ENCODE measurements at places on chromosomes 5 and 9. TPM values are rescaled to one million over a fixed set of nuclear protein-coding genes. Genes with fewer than 3 reads are reported as not detected.

GRCh38 chr5:37568018-37568753, 189.1 kb downstream of the WDR70 start:
- no peaks in the 10 kb centered on the region for H3K27me3 ChIP-seq
- H3K36me3 ChIP-seq = no peaks in the 10 kb centered on the region
- H3K4me1 ChIP-seq = peaks cover 18% of the 10 kb centered on the region
- no peak overlapping the region for H3K27ac ChIP-seq
- no peak for DNase-seq

- H3K27me3 ChIP-seq = no peaks in the 10 kb centered on the region
- H3K4me3 ChIP-seq = no peak overlapping the region
- no peak overlapping the region for H3K27ac ChIP-seq
- H3K4me1 ChIP-seq = no peaks in the 10 kb centered on the region
Observed at GRCh38 chr5:96901384-96901783, 25.1 kb downstream of the ERAP2 start.

The GFI1B gene
- not detected for total RNA-seq

The ALDH1A1 gene
- 87.7 TPM for total RNA-seq

The TNFSF8 gene
- not detected for total RNA-seq

DNA sequence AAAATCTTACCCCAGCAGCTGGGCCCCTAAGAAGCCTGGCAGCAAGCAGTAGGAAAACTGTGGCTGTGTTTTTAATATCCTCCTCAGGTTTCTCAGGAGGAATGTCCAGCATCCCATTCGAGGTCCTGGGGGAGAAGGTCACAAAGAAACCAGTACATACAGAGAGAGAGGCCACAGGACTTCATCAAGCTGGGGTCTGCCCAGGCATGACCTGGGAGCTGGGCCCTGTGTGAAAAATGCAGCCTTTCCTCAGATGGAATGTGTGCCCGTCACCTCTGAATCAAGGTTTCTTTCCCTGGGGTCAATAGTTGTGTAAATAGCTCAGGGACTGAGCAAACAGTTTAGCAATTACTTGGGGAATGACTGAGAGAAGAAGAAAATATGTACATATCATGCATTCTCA, 33.9 kb upstream of the RAD23B start:
- H3K36me3 ChIP-seq = no peaks in the 10 kb centered on the region
- peak overlapping the region; percentile 3 for H3K27ac ChIP-seq
- H3K4me1 ChIP-seq = peaks cover 53% of the 10 kb centered on the region
- H3K4me3 ChIP-seq = no peak overlapping the region

The PTGDS gene
- 17.8 TPM for total RNA-seq

The CTSV gene
- 0.33 TPM for total RNA-seq

GRCh38 chr9:19431361-19432171, 22.8 kb downstream of the ACER2 start:
- H3K4me3 ChIP-seq = no peak overlapping the region
- H3K36me3 ChIP-seq = peaks cover 2% of the 10 kb centered on the region
- H3K4me1 ChIP-seq = peaks cover 5% of the 10 kb centered on the region
- peak overlapping the region; percentile 23 for H3K27ac ChIP-seq
- no peaks in the 10 kb centered on the region for H3K27me3 ChIP-seq
- DNase-seq = peak; percentile 32

DNA sequence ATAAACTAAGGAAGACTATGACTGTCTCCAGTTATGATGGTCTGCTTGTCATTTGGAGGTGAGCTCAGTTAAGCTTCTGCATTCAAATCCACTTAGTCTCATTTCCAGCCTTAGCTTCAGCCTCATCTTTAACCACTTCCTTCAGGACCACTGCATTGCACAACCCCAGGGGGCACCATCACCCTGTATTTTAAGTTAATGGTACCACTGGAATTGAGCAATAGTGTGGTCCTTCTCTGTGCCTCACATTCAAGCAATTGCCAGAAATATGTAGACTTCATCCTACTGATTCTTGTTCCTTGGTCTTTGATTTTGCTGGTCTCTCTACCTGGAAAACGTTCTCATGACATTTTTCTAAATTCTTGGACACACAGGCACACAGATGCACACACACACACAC, 131.5 kb upstream of the PTPN3 start:
- no peak overlapping the region for H3K4me3 ChIP-seq
- no peaks in the 10 kb centered on the region for H3K27me3 ChIP-seq
- H3K27ac ChIP-seq = no peak overlapping the region

The CD72 gene
- total RNA-seq = 3.9 TPM

The TRIM23 gene
- total RNA-seq = 17.5 TPM

- H3K4me1 ChIP-seq = no peaks in the 10 kb centered on the region
- no peak for DNase-seq
- H3K27me3 ChIP-seq = no peaks in the 10 kb centered on the region
- H3K36me3 ChIP-seq = no peaks in the 10 kb centered on the region
- no peak overlapping the region for H3K27ac ChIP-seq
Observed at GRCh38 chr5:31767335-31768031, 128.6 kb downstream of the PDZD2 start.

DNA sequence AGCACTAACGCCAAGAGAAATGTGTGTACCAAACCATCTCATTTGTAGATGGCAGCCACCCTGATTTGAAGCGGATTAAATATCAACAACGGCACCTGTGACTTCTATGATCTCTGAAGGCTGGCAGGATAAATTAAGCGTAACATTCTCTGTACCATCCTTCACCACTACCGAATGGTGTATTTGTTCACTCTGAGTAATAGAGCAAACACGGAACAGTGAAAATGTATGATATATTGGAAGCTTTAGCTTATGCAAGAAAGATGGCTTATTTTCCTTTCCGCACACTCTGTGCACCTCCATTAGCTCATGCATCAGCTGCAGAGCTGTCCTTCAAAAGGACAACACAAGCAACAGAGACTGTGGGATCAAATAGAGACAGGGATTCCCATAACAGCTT, 431.1 kb downstream of the PRELID2 start:
- H3K4me3 ChIP-seq = no peak overlapping the region
- H3K27me3 ChIP-seq = no peaks in the 10 kb centered on the region
- H3K36me3 ChIP-seq = no peaks in the 10 kb centered on the region
- H3K4me1 ChIP-seq = no peaks in the 10 kb centered on the region
- H3K27ac ChIP-seq = no peak overlapping the region
- no peak for DNase-seq

DNA sequence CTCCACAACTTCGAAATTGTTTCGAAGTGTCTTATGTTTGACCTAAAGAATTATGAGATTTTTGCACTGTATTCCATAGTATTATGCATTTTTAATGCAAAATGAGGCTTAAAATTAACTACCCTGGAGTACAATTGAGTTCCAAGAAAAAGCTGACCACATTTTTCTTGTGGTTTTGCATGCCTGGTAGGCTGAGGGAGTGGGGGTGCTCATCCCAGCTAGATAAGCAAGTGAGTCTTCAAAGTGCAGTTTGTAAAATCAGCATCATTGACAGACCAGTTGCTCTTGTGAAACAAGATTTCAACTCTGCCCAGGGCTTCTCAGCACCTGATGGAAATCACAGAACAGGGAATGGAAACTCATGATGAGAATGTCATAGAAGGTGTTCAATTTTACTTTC, 17.0 kb upstream of the NDUFS4 start:
- no peaks in the 10 kb centered on the region for H3K36me3 ChIP-seq
- no peak for DNase-seq
- no peak overlapping the region for H3K27ac ChIP-seq
- H3K4me1 ChIP-seq = no peaks in the 10 kb centered on the region

- H3K27ac ChIP-seq = no peak overlapping the region
- H3K4me3 ChIP-seq = no peak overlapping the region
- no peaks in the 10 kb centered on the region for H3K27me3 ChIP-seq
- DNase-seq = no peak
- no peaks in the 10 kb centered on the region for H3K36me3 ChIP-seq
- no peaks in the 10 kb centered on the region for H3K4me1 ChIP-seq
Observed at GRCh38 chr9:93822229-93822628, 132.9 kb downstream of the BARX1 start.

GRCh38 chr5:111726986-111727385, 30.0 kb downstream of the NREP start:
- no peak overlapping the region for H3K4me3 ChIP-seq
- H3K36me3 ChIP-seq = no peaks in the 10 kb centered on the region
- H3K27ac ChIP-seq = no peak overlapping the region
- H3K4me1 ChIP-seq = peaks cover 9% of the 10 kb centered on the region

GRCh38 chr5:1538276-1538675, 14.5 kb upstream of the LPCAT1 start:
- no peak for DNase-seq
- no peaks in the 10 kb centered on the region for H3K36me3 ChIP-seq
- H3K27ac ChIP-seq = no peak overlapping the region
- H3K4me1 ChIP-seq = peaks cover 7% of the 10 kb centered on the region
- no peaks in the 10 kb centered on the region for H3K27me3 ChIP-seq
- no peak overlapping the region for H3K4me3 ChIP-seq

The IL5 gene
- not detected for total RNA-seq

GRCh38 chr9:79043916-79044315, 527.8 kb upstream of the TLE4 start:
- no peak for DNase-seq
- no peak overlapping the region for H3K27ac ChIP-seq
- no peaks in the 10 kb centered on the region for H3K4me1 ChIP-seq
- H3K27me3 ChIP-seq = no peaks in the 10 kb centered on the region
- no peak overlapping the region for H3K4me3 ChIP-seq
- no peaks in the 10 kb centered on the region for H3K36me3 ChIP-seq

DNA sequence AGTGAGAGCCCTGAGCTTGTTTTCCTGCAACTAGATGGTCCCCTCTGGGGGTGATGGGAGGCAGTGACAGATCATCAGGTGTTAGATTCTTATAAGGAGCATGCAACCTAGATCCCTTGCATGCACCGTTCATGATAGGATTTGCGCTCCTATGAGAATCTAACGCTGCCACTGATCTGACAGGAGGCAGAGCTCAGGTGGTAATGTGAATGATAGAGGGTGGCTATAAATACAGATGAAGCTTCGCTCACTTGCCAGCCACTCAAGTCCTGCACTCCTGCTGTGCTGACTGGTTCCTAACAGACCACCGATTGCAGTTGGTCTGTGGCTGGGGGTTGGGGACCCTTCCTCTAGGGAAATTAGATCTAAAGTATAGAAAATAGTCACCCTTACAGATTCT, 290.6 kb upstream of the ADCY2 start:
- H3K4me1 ChIP-seq = no peaks in the 10 kb centered on the region
- H3K27me3 ChIP-seq = no peaks in the 10 kb centered on the region
- no peak overlapping the region for H3K27ac ChIP-seq
- DNase-seq = no peak
- no peak overlapping the region for H3K4me3 ChIP-seq

The RPP25L gene
- 16.9 TPM for total RNA-seq

The NDFIP1 gene
- 58.3 TPM for total RNA-seq

The ORM2 gene
- total RNA-seq = not detected

DNA sequence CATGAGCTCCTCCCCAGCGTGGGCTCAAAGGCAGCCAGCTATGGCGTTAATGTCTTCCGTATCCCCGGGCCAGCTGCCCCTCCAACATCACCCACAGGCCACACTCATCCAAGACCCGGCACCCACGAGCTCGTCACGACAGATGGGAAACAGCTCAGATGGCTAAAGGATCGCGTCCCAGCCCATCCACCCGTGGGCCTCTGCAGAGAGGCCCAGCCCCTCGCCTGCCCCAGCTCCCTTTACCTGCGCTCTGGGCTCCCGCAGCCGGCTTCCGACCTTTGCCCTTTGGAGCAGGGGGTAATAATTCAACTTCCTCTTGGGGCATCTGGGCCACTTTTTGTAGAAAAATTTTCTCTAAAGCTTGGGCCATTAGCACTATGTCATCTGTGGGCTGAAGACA, 16.5 kb downstream of the BRD3 start:
- H3K27me3 ChIP-seq = no peaks in the 10 kb centered on the region
- H3K4me3 ChIP-seq = no peak overlapping the region
- peaks cover 39% of the 10 kb centered on the region for H3K4me1 ChIP-seq

DNA sequence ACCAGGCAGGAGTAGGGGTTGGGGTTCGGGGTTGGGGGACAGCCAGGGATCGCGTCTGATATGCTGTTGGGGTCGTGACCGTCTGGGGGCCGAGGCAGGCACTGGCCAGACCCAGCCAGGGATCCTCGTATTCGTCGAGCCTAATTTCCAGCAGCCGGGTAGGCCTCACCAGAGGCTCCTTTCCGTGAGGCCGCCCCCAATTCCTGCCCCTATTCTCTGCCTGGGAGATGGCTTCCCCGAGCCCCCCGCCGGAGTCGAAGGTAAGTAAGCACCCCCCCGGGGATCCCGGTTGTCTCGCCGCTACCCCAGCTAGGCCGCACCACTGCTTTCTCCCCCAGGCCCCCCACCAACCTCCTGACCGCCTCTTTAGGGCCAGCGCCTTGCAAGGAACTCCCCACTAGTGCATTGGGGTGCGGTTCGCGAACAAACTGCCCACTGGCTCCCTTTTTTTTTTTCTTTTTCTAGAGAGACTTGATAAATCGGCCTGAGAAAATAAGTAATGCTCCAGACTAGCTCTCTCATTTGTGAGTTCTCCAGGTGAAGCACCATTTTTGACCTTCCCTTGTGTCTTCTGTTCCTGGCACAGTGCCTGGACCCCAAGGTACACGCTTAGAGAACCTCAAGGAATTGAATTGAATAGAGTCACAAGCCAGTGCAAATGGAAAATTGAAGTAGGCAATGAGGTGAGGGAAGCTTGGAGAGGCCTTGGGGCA, 435 bp downstream of the ZNF189 start:
- H3K4me1 ChIP-seq = peaks cover 73% of the 10 kb centered on the region
- H3K27ac ChIP-seq = peak overlapping the region; percentile 85
- DNase-seq = peak; percentile 13
- H3K27me3 ChIP-seq = no peaks in the 10 kb centered on the region
- H3K36me3 ChIP-seq = peaks cover 11% of the 10 kb centered on the region

DNA sequence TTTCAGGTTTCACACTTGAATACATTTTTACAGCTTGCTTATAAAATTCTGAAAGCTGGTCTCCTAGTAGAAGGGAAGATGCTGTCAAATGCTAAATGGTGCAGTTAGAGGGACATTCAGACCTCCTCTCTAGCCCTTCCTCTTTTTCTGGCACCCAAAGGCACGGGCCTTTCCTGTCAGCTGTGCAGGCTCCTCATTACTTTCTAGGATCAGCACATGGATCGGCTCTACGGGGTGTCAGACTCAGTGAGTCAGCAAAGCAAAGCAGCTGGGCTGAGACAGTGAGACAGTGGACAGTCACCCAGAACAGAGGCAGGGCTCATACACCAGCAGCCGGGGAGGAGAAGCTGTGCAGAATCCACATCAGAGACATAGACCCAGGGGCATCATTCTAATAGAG, 80.0 kb upstream of the TNC start:
- no peaks in the 10 kb centered on the region for H3K27me3 ChIP-seq
- H3K36me3 ChIP-seq = no peaks in the 10 kb centered on the region
- H3K4me1 ChIP-seq = no peaks in the 10 kb centered on the region
- H3K4me3 ChIP-seq = no peak overlapping the region

GRCh38 chr9:89744730-89745129, 139.9 kb downstream of the GADD45G start:
- H3K27me3 ChIP-seq = no peaks in the 10 kb centered on the region
- H3K36me3 ChIP-seq = no peaks in the 10 kb centered on the region
- no peak overlapping the region for H3K27ac ChIP-seq

- no peaks in the 10 kb centered on the region for H3K27me3 ChIP-seq
- DNase-seq = peak; percentile 35
- H3K4me1 ChIP-seq = no peaks in the 10 kb centered on the region
- no peak overlapping the region for H3K27ac ChIP-seq
- H3K4me3 ChIP-seq = no peak overlapping the region
Observed at GRCh38 chr5:160500786-160501779, 79.4 kb downstream of the PTTG1 start.
